MM.1S (cell line): ENCODE measurements at places on chromosomes 1 and 21.

- no peaks in the 10 kb centered on the region for H3K27me3 ChIP-seq
These were observed 132.4 kb downstream of the SDCCAG8 start for GRCh38 chr1:243388276-243388675.

- H3K27ac ChIP-seq = no peak overlapping the region
- no peaks in the 10 kb centered on the region for H3K27me3 ChIP-seq
- H3K4me1 ChIP-seq = no peaks in the 10 kb centered on the region
- no peak for DNase-seq
These were observed 68.0 kb upstream of the CYP2J2 start for GRCh38 chr1:59994302-59995198.

GRCh38 chr1:47951026-47951425 is 46.2 kb downstream of the TRABD2B start:
- no peak overlapping the region for H3K27ac ChIP-seq
- H3K36me3 ChIP-seq = no peaks in the 10 kb centered on the region
- no peak overlapping the region for H3K4me3 ChIP-seq
- no peak for DNase-seq
- H3K27me3 ChIP-seq = no peaks in the 10 kb centered on the region

DNA sequence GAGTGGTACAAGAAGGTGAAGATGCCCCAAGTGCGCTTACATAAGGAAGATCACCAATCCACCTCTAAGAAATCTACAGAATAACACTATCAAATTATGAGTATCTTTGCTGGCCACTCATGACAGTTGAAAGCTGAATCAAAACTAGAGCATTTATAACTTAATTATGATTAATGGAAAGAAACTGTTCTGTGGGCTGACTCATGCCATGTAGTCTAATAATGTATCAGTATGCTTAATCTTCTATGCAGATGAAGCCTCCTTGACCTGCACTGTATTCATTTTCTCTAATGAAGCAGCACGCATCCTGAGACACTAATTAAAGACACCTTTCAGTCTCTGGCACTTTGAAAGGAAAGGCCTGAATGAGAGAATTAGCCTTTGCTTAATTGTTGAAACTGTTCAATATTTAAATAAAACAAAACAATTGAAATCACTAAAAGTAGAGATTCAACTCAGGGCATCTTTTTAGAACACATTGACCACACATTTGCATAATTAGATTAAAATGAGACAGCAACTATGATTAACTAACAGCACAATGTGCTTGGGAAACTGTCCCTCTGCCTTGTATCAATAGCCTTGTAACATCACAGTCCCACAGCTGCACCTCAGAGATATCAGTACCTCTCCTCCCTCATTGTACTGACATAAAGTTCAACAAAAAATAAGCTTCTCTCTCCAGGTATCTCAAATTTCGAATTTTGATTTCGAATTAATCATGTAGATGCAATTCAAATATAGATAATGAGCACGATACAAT is 105.6 kb downstream of the NTPCR start:
- H3K4me1 ChIP-seq = no peaks in the 10 kb centered on the region
- H3K27ac ChIP-seq = no peak overlapping the region
- H3K36me3 ChIP-seq = no peaks in the 10 kb centered on the region
- no peak for DNase-seq

- no peaks in the 10 kb centered on the region for H3K27me3 ChIP-seq
- no peaks in the 10 kb centered on the region for H3K36me3 ChIP-seq
- H3K27ac ChIP-seq = no peak overlapping the region
- DNase-seq = no peak
- no peaks in the 10 kb centered on the region for H3K4me1 ChIP-seq
- no peak overlapping the region for H3K4me3 ChIP-seq
These were observed 127.1 kb downstream of the SLC30A10 start for GRCh38 chr1:219801156-219801820.
